ENCODE measurements at places on chromosomes 7 and 10.

GRCh38 chr10:75070961-75071428 lies 40.5 kb upstream of the SAMD8 start:
- no peak for DNase-seq

- no peak for DNase-seq
Observed at GRCh38 chr10:15232279-15232678, 63.8 kb upstream of the NMT2 start.

DNA sequence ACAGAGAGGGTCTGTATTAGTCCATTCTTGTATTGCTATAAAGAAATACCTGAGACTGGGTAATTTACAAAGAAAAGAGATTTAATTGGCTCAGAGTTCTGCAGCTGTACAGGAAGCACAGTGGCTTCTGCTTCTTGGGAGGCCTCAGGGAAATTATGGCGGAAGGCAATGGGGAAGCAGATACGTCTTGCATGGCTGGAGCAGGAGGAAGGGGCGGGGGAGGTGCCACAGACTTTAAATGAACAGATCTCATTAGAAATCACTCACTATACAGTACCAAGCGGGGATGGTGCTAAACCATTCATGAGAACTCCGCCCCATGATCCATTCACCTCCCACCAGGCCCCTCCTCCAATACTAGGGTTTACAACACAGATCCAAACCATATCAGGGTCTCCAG lies 3.7 kb upstream of the CALU start:
- no peak for DNase-seq

DNA sequence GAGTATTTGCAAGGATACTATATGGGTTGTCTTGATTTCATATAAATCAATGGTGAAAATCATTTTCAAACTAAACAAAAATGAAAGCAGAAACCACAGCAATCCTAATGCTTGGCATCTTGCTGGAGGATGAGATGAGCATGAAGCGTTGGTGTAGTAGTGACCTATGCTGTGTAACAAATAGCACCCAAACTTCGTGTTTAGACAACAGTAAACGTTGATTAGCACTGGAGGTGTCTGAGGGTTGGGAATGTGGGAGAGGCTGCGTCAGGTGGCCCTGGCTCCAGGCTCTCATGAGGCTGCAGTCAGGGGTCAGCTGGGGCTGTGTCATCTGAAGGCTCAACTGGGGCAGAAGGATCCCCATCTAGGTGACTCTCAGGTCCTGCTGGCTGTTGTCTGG lies 67.8 kb downstream of the MICALL2 start:
- no peak for DNase-seq

DNA sequence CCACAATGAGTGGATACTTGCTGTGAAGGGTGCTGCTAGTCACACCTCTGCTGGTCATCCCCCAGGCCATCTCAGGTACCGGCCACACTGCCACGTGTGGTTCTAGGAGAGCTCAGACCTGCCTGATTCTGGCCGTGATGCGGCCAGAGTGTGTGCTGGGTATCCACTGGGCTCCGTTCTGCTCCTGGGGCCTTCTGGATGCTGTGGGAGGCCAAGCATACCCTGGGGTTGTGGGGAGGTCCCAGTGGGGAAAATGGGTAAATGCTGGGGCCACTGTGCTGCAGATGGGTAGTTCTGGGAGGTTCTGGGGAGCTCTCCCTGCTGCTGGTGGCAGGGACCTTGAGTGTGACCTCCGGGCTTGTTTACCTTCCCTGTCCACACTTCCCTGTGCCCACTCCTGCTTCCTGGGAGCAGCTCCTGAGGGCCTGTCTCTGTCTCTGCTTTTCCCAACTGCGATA lies 318.4 kb downstream of the GLRX3 start:
- DNase-seq, result no peak

GRCh38 chr10:51846856-51847506 lies 147.6 kb upstream of the CSTF2T start:
- DNase-seq, result no peak

DNA sequence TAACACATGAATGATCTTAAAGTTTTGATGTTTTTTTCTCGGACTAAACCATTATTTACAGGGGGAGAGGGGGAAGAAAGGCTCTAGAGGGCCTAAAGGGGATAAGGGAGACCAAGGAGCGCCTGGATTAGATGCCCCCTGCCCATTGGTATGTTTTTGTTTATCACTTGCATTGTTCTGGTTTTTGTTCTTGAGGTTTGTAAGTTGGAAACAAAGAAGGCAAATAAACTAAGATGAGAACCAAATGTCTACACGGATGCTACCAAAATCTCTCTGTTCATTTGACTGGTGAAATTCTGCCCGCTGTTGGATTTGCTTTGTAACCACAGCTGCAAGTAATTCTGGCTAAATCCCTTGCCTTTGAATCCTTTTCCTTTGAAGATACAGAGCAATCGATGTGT lies 99.8 kb upstream of the MACROH2A2 start:
- DNase-seq, result no peak

Data from DMS79 treated with DMSO at 0.1 percent for 48 hours (cell line).